Dermis microvascular lymphatic vessel endothelial cell (primary cell): ENCODE measurements at places on chromosomes 1 and 21. TPM values are rescaled to one million over a fixed set of nuclear protein-coding genes. Genes with fewer than 3 reads are reported as not detected.

Gene CDA
- total RNA-seq, result 1.2 and 4.4 TPM in 2 replicates

Gene SELL
- 0.13 TPM in 2 replicates for total RNA-seq

Gene WNT3A
- not detected in 2 replicates for total RNA-seq

Gene NR1I3
- total RNA-seq, result not detected in 2 replicates

Gene HMCN1
- 4.0 and 21.5 TPM in 2 replicates for total RNA-seq

Gene LRRC38
- under 0.01 and 0.13 TPM in 2 replicates for total RNA-seq

Gene FOXD3
- total RNA-seq, result not detected in 2 replicates

Gene FAM72A
- 3.9 and 4.2 TPM in 2 replicates for total RNA-seq

Gene HES4
- 29.0 and 54.1 TPM in 2 replicates for total RNA-seq

Gene NEGR1
- 0.13 and 0.64 TPM in 2 replicates for total RNA-seq

Gene TMPRSS2
- total RNA-seq, result not detected in 2 replicates

Gene OLIG2
- not detected in 2 replicates for total RNA-seq

Gene CLDN17
- not detected in 2 replicates for total RNA-seq

Gene FCER1A
- not detected in 2 replicates for total RNA-seq

Gene DCST1
- total RNA-seq, result not detected in 2 replicates

Gene ZNF593OS
- not detected in 2 replicates for total RNA-seq

Gene MAB21L3
- not detected in 2 replicates for total RNA-seq

Gene CFHR4
- total RNA-seq, result not detected in 2 replicates

Gene MAN1C1
- 0.26 and 0.89 TPM in 2 replicates for total RNA-seq

Gene INSRR
- total RNA-seq, result not detected in 2 replicates

Gene SFN
- total RNA-seq, result 0.13 TPM in 1 of 2 replicates, not detected in the other

Gene EVA1C
- 15.9 and 23.4 TPM in 2 replicates for total RNA-seq

Gene FAM43B
- total RNA-seq, result under 0.01 TPM in 1 of 2 replicates, not detected in the other

Gene TFB2M
- 13.3 and 14.6 TPM in 2 replicates for total RNA-seq

Gene NTNG1
- total RNA-seq, result 0.13 TPM in 2 replicates

Gene TNN
- under 0.01 TPM in 1 of 2 replicates, not detected in the other for total RNA-seq

Gene RPL5
- total RNA-seq, result 1,100 and 1,183 TPM in 2 replicates

Gene MEF2D
- 4.1 and 9.4 TPM in 2 replicates for total RNA-seq

Gene NCAM2
- 0.13 and 0.38 TPM in 2 replicates for total RNA-seq

Gene KRTAP7-1
- not detected in 2 replicates for total RNA-seq

Gene LIPI
- not detected in 2 replicates for total RNA-seq

Gene ROR1
- 0.25 and 0.26 TPM in 2 replicates for total RNA-seq

Gene NMNAT1
- total RNA-seq, result 12.4 and 15.4 TPM in 2 replicates

Gene MTARC2
- 8.6 and 12.6 TPM in 2 replicates for total RNA-seq

Gene OR6N1
- total RNA-seq, result not detected in 2 replicates

Gene PTGFR
- 0.13 TPM in 2 replicates for total RNA-seq

Gene TMIGD3
- total RNA-seq, result not detected in 2 replicates

Gene ESPN
- 0.90 and 1.3 TPM in 2 replicates for total RNA-seq

Gene LRRC71
- total RNA-seq, result 0.13 TPM in 2 replicates
